Epithelial cell of proximal tubule (primary cell): ENCODE measurements at places on chromosomes 5 and 9. TPM values are rescaled to one million over a fixed set of nuclear protein-coding genes. Genes with fewer than 3 reads are reported as not detected.
A peak's percentile ranks its signal among the peaks of the same experiment; 100 is the strongest.

DNA sequence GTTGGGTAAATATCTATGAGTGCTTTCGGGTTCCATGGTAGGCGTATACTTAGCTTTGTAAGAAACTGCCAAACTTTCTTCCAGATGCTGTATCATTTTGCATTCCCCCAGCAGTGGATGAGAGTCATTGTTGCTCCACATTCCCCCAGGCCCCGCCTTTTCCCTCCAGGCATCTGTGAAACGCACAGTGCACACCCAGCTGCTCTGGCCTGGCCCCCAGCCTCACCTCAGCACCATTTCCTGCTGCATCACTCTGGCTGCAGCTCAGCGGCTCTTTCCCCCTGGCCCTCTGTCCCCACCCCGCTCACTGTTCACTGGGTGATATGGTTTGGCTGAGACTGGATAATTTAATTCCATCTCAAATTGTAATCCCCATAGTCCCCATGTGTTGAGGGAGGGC, 76.6 kb upstream of the SPTLC1 start:
- no peak for DNase-seq

DNA sequence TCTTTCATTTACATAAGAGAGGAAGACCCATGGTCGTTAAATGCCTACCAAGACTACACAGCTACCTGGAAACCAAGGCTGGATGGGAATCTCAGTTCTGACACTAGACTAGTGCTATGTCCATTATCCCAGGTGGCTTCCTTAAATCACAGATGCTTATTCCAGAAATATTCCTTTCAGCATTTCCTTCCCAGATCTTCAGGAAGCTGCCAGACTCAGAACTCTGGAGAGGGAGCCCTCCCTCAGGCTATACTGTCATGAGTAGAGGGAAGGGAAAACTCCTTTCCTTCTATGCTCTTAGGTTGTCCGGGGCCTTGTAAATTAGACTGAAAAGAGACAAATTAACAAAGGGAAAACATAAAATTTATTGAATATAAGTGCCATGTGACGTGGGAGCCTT, 20.8 kb downstream of the FREM1 start:
- DNase-seq = no peak

GRCh38 chr5:80607832-80608231, 37.8 kb upstream of the ANKRD34B start:
- no peak for DNase-seq

DNA sequence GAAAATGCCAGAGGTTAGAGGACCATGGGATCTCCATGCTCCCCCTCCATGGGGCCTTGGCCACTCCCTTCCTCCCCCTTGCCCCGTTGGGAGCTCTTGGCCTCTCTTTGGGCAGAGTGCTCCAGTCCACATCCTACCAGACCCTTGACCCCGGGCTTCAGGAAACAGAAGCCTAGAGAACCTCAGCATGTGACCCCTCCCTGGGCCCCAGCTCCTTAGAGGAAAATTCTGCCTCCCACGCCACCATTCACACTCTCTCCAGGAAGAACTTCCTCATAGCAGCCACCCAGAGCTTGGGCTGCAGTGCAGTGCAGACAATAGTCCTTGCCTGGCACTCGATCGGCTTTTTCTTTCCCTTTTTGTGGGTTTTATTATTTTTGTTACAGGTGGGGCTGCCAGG, 6.0 kb downstream of the LHX6 start:
- no peak for DNase-seq

DNA sequence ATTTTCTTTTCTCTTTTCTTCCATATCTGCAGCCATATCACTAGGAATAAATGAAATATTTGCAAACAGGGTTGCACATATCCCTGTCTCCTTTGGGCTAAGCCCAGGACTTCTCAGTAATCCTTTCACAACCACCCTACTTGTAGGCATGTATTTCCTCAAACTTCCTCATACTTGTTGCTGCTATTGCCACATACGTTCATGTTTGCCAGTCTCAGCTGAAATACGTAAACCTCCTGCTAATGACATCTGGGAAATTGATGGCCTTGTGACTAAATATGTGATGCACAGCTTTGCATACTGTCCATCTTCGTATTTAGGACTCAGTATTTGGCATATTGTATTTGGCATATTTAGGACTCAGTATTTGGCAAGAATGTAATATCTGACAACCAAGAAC, 224.6 kb downstream of the PLK2 start:
- DNase-seq = no peak

DNA sequence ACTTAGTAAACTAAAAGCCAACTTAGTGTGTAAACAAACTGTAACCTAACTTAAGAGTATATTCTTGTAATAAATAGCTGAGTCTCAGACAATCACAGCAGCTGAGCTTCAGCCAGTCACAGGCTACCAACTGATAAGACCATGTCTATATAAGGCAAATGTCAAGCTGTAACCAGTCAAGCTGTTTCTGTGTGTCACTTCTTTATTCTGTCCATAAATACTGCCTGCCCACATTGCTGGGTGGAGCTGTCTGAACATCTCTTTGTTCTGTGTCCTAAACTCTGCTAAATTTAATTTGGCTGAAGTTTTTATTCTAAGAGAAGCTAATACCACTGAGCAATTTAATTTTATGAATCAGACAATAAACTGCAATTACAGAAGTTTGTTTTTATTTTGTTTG, 412.1 kb upstream of the CDH10 start:
- no peak for DNase-seq

GRCh38 chr5:133354323-133355185, 257.8 kb downstream of the FSTL4 start:
- DNase-seq = no peak

ROR2 gene
- 0.58 and 3.1 TPM in 2 replicates for total RNA-seq

GRCh38 chr5:18305288-18305924, 671.1 kb downstream of the TAF11L14 start:
- no peak for DNase-seq

GRCh38 chr9:123318202-123318601, 37.8 kb upstream of the CRB2 start:
- no peak for DNase-seq

DNA sequence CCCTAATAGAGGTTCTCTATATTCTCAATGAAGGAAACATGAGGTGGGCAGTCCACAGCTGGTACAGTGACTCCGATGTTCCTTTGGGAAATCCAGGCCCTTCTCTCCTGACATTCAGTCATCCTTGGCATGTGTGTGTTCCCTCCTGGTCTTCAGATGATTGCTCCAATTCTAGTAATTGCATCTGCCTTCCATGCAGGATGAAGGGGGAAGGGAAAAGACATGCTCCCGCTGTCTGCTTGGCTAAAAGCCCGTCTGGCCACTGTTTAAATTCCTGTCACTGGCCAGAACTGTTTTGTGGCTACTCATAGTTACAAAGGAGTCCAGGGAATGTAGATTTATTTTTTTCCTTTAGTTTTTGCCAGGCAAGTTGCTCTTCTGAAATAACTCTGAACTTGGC, 65.0 kb downstream of the MAST4 start:
- DNase-seq = no peak

GRCh38 chr9:88433583-88434255, 45.5 kb downstream of the SPIN1 start:
- no peak for DNase-seq

- DNase-seq = no peak
These were observed 28.5 kb downstream of the RHOBTB3 start for GRCh38 chr5:95759634-95760033.

DNA sequence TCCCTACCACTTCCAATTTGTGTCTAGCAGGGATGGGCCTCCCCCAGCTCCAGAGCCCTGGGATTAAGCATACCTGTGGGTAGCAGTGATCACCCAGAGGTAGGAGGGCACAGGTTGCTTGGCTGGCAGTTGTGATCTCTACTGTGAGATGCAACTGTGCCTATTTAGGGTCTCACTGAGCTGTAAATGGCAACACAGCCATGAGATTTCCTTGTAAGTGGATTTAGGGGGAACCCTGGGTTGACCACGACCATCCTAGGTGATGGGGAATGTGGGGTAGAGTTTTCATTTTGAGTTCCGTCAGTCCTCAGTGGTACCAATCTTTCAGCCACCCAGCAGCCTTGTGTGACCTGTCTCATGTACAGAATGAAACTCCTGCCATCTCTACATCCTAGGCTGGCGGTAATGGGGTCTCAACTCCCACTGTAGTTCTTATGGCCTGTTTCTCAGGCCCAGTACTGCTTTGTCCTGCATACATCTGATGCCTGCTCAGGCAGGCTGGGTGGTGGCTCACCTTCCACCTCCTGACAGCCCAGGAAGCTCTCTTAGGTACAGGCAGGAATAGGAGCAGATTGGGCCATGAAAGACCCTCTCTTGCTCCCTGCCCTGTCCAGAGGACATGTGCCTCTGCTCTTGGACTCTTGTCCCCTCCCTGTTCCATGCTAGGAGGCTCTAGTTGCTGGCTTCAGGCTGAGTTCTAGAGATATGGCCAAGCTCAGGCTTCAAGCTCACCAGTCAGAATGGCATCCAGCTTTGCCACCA, 8.1 kb downstream of the HNRNPAB start:
- no peak for DNase-seq

ADAMTS19 gene
- 0.12 and 0.72 TPM in 2 replicates for total RNA-seq

- no peak for DNase-seq
These were observed 98.7 kb upstream of the PALM2AKAP2 start for GRCh38 chr9:109681301-109681700.

GRCh38 chr5:146827901-146828300, 50.7 kb downstream of the PPP2R2B start:
- DNase-seq = no peak

DNA sequence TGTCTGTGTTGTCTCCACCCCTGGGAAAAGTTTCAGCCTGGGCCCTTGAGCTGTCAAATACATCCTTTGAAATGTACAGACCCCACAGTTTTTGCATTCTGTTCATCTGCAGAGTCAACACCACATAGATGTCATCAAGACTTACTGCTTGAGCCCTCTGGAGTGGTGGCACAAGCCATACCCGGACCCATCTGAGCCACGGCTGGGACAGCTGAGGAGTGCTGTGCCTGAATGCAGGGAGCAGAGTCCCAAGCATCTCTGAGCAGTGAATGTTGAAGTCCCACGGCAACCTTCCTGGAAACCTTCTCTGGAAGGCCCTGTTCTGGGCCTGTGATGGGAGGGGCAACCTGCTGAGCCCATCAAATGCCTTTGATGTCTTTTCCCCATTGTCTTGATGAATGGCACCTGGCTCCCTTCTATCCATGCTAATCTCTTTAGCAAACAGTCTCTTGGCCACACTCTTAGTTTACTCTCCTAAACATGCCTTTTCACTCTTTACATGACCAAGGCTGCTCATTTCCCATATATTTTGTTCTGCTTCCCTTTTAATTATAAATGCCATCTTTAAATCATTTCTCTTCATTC, 92.5 kb downstream of the ATPSCKMT start:
- no peak for DNase-seq

- DNase-seq = no peak
These were observed 30.4 kb upstream of the KCNV2 start for GRCh38 chr9:2686911-2687310.

ABHD17B gene
- total RNA-seq = 16.9 and 23.4 TPM in 2 replicates

GRCh38 chr5:74199005-74199404, 441.5 kb downstream of the ENC1 start:
- no peak for DNase-seq

- DNase-seq = no peak
These were observed 6.3 kb downstream of the PLAA start for GRCh38 chr9:26940779-26941178.

PLAC8L1 gene
- 0.58 TPM in 1 of 2 replicates, not detected in the other for total RNA-seq

IL5 gene
- total RNA-seq = not detected in 2 replicates

DNA sequence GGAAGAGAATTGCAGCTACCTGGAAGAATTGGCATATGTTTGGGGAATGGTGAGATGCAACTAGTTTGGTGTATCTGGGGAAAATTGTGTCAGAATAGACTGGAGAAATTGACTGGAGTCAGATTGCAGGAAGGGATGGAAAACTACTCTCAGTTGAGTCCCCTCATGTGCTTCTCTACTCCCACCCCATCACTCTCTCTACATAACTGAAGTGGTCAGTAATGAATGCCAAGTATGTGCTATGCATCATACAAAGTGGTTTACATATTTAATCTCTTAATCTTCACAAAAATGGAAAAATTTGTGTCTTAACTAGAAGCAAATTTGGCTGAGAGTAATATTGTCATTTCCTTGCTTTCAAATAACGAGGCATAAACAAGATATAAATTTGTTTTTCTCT, 146.4 kb upstream of the TNC start:
- no peak for DNase-seq

- no peak for DNase-seq
These were observed 26.7 kb downstream of the EBF1 start for GRCh38 chr5:159073026-159073425.

GRCh38 chr5:33299621-33300208, 141.1 kb upstream of the TARS1 start:
- no peak for DNase-seq

DNA sequence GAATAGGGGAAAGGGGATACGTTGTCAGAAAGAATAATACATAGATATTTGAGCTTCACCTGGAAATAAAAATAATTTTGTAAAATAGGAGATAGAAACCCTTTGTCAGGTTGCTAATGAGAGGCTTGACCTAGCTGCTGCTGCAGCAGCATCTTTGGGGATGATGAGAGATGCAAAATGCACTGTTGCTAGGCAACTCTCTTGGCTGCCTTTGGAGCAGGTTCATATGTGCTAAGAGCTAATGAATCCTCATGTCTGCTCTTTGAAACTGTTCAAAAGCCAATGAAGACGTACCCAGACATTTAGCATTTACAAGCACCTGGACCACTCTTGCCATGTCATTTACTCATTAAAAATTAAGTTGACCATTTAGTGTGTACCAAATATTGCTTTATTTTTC, 121.7 kb downstream of the FOCAD start:
- DNase-seq = no peak

DNA sequence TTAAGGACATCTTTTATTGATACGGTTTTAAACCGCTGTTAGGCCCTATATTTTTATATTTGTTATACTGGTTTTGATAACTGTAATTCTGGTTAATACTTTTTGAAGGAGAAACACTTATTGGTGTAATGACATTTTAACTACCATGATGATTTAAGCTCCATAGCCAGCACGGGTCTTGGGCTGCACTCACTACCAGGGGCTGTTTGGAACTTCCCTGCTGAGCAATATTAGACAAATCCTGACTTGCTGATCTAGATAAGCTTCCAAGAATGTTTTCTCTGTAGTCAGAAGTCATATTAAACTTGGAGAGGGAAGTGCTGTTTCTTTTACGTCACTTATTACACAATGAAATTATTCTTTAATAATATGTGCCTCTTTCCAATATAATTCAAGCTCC, 540.0 kb upstream of the GRAMD2B start:
- DNase-seq = no peak

DNA sequence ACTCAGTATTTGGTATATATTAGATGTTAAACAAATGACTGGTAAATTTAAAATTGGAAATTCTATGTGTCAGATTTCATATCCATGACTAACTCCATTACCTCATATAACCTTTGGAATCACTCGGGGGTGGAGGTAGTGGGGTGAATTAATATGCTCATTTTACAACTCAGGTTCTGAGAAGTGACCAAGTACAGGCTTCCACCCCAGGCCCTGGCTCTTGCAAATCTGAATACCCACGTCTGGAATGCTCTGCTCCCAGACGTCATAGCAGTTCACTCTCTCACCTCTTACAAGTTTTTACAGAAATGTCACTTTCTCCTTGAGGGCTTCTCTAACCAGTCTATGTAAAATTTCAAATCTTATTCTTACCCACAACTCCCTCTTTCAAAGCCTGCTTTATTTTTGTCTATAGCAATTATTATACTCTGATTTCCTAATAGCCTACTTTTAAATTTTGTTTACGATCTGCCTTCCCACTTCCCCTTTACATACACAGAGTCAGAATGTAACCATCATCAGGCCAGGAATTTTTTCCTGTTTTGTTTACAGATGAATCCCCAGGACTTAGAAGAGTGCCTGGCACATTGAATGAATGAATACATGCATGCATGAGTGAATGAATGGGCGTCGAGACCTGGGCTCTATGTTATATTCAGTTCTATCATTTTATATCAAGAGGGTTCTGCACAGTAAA, 134.1 kb upstream of the IFNE start:
- DNase-seq = peak; percentile 92

- no peak for DNase-seq
These were observed 973.3 kb downstream of the TAF11L14 start for GRCh38 chr5:18607570-18607969.

LECT2 gene
- total RNA-seq = not detected in 2 replicates
